Globus pallidus (tissue), 1 donor: ENCODE measurements at places on chromosomes 11 and 22.

DNA sequence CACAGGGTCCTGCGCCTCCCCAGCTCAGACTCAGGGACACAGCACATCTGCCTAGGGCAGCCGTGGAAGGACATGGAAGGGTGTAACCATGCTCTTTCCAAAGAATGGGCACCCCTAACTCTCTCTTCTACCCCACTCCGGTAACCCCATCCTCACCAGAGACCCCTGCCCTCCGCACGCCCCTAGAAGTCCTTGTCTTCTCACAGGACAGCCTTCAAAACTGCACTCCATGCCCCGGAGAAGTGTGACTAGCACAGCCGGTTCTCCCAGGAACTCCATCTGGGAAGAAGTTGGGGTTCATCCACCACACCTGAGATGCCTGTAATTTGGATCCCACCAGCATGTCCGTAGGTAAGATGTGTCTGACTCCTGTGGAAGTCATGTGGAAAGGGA is 25.0 kb downstream of the P2RY2 start:
- no peak for DNase-seq

- no peak for DNase-seq
Observed at GRCh38 chr11:33721426-33721825, 14.8 kb downstream of the CD59 start.

DNA sequence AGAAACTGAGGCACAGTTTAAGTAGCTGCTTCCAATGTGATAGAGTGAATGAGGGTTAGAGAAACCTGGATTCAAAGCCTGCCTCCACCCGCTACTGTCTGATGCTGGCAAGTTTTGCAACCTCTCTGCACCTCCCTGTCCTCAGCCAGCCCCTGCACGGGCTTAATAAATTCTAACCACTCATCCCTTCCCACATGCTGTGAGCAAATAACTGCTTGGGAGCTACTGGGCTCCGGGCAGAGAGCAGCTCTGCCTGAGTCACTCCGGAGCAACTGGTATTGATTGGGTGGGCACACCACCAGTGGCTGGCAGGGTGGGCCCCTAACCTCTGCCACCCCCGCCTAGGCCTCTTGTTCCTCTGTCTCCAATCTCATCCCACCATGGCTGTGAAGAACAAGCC is 104.3 kb upstream of the SYT13 start:
- no peak for DNase-seq

- peak; percentile 54 for DNase-seq
Observed at GRCh38 chr11:11189506-11189905, 163.5 kb downstream of the CSNK2A3 start.

DNA sequence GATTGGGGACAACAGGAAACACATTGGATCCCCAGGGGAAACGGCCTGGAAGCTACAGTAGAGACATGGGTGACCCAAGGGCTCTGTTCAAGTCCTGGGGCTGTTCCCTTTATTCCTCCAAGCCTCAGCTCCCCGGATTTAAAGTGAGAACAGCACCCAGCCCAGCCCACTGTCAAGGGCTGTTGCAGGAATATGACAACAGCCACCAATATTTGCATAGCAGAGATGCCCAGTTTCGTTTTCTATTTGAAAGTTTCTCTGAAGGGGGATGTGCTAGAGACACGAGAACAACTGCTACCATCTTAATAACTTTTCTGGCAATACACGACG is 81.1 kb upstream of the WNT7B start:
- DNase-seq: peak; percentile 79

DNA sequence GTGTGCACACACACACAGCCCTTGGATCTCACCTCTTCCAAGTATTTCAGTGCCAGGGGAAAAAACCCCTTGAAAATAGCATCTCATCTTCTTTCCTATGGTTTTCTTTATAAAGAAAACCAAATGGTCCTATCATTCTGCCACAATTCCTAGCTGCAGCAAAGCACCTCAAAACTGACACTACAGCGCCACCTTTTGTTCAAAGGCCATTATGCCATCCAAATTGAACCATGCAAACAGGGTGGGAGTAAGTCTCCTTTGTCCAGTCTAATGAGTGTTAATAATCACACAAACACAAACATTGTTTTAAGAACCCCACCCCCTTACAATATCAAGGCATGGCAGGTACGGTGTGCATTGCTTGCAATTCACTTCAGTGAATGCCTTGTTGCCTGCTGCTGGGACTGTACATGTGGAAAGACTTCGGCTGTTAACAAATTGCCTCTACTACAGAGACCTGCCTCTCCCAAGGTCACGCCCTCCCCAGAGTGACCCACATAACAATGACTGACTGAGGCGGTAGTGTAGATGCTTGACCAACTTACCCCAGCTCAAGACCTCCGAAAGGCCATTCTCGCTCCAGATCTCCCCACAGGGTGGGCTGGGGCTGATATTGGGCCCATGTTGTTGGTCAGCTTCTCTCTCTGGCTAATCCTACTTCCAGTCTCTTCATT is 31.7 kb downstream of the FAM181B start:
- peak; percentile 50 for DNase-seq

DNA sequence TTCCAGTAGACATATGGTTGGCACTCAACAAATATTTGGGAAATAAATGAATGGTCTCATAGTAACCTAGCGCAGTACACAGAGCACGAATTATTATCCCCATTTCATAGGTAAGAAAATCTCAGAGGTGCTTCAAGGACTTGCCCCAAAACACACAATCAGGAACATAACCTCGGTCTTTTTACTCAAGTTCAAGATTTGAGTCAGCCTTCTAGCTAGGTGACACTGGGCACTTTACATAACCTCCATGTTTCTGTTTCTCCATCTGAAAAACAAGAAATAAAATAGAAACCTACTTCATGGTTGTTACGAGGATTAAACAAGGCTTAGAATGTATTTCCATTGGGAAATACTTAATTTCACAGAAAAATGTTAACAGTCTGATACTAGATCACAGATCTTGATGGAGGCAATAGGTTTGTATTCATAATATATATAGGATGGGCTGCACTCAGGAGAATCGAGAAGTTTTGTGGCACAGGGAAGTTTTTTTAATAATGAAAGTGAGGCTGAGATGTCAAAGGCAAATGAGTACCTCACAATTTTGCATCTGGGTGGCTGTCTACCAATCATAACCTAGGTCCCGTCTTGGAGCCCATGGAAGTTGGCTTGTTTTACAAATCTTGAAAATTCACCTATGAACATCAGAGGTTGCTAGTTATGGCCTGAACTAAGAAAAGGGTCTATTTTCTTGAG is 147.4 kb upstream of the ZC3H12C start:
- no peak for DNase-seq

DNA sequence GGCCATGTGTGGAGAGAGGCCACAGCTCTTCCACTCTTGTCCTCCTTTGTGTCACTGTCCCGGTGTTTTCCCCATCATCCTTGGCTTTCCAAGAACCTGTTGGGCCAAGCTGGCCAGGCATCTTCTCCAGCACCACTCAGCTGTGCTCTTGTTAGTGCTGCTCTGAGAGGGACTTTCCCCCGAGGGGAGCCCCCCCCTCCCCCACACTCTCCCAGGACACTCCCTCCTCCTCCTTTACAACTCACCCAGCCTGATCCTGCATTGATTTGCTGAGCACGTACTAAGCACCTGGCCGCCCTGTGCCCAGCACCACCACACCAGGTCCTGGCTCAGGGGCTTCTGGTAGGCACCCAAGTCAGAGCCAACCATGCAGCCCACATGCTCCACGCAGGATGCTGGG is 13.2 kb downstream of the TP53AIP1 start:
- no peak for DNase-seq

- no peak for DNase-seq
Observed at GRCh38 chr11:88433536-88434230, 96.1 kb upstream of the CTSC start.

DNA sequence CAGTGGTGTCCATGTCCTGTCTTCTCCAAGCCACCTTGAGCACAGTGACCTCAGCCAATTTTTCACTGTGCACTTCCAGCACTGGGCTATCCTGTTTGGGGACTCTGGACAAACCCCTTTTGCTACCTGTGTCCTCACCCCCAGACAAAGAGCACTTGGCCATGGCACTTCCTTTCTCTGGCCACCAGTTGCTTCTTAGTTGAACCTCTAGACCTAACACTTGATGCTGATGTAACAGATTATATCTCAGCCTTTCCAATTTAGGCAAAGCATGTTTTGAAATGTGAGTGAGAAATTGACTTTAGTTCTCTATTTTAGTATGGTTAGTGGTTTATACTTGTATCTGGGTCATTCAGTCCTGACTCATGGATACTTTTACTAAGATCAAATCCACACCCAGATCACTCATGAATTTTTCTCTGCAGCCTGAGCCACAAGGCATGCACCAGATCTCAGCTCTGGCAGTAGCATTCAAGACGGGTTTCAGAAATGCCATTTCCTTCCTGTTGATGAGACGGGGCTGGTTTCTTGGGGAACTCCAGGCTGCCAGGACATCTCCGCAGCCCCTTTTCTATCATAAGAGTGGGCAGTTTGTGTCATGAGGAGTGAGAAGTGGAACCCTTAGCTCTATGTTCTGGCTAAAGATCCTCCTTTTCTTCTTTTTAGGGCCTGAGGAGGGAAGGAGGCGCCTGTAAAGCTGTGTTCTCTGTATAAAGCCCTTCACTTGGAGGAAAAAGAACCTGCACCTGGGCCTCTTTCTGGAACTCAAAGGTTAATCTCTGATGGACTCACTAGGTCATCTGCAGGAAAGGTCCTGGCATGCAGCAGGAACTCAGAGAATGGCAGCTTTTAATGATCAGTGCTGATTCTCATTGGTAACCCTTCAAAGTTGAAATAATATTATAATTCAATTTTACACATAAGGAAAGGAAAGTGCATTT is 185.6 kb upstream of the TENM4 start:
- DNase-seq: no peak

DNA sequence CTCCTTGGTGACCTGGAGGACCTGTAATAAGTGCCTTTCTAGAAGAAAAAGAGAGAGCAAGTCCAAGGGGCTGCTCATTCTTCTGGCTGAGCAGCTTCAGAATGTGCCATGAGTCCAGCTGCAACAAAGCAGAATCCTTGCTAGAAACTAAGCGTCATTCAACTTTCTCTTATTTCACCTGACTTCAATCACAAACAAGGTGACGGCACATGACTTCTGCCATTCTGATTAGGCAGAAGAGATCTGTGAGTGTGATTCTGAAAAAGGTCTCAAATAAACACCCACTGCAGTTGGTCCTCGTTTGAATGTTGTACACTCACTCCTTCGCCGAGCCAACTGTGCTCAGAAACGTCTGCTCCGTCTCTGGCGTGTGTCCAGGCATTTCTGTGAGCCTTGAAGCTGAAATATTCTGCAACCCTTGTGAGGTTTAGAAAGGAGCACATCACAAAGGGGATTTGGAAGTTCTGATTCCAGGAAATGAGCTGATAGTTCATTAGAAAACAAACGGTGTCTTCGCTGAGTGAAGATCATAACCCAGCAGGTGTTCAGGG is 623.8 kb upstream of the KIRREL3 start:
- DNase-seq: no peak

DNA sequence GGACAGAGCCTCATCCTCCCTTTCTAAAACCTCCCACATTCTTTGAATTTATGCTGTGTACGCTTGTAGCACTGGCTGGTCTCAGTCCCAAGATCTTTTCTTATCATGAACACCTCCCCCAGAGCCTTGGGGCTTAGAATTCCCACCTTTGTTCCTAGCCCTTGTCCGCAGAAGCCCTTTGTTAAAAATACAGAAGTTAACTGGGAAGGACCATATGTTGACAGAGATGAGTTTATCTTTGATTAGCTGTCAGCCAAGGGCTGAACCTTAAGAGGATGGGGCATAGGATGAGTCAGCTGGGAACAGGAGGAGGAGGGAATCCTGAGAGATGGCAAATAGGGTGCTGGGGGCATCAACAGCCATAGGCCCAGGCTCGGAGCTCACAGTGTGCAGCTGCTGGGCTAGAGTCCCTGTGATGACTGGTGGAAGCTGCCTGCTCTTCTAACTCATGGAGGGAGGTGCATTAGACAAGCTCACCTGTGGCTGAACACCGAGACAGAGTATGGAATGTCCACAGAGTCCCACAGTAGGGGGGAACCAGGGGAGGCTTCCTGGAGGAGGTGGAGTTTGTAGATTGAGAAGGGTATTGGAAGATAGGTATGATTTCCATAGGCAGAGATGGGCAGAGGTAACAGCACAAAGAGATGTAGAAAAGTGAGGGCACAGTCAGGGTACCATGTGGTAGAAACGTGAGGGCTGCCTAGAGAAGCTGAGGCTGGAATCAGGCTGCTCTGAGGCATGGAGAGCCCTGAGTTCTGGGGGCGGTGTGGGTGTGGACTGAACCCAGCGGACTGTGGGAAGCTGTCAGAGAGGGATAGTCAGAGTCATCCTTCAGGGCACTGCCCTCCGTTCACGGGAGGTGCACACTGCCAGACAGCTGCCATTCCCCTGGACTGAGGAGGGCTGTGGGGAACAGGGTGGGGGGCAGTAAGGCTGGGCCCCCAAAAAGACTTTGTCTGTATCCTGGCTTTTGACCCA is 9.9 kb downstream of the MICAL2 start:
- no peak for DNase-seq

DNA sequence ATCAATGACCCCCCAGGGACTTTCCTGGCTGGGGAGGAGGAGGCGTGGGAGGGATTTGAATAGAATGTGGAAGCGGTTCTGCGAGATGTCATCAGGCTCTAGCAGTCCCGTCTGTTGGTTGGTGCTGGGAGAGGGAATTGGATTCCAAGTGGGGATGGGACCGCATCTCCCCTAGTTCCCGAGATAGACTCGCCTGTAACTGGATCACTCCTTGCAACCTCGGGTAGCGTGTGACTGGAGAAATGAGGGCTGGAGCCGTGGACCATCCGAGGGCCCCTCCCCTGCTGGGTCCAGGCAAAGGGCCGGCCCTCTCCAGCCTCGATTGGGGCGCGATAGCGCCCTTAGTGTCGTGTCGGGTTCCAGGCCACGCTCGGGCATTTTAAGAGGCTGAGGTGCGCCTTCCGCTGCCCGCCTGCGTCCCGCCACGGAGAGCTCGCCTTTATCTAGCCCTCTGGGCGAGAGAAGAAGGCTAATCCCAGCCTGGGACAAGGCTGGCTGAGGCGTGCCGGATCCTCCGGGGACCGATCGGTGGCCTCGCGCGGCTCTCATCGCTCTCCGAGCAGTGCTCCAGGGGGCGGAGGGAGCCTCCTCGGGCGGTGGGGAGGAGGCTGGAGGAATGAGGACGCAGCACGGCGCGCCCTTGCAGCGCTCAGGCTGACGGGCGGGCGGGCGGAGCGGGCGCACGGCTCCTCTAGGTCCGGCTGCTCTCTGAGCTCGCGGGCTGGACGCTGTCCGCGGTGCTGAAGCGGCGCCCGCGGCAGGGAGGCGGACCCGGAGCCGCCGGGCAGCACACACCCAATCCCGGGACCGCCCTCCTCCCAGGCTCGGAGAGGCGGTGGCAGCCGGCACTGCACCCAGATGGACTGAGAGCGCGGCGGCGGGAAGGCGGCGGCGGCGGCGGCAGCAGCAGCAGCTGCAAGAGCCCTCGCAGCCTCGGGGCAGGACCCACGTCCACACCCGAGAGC is 107.8 kb downstream of the OSBP2 start:
- DNase-seq: peak; percentile 80
